ENCODE measurements at places on chromosomes 12 and 14.
A peak's percentile ranks its signal among the peaks of the same experiment; 100 is the strongest.

- DNase-seq = no peak
Observed at GRCh38 chr14:68668028-68668427, 124.8 kb downstream of the ZFP36L1 start.

DNA sequence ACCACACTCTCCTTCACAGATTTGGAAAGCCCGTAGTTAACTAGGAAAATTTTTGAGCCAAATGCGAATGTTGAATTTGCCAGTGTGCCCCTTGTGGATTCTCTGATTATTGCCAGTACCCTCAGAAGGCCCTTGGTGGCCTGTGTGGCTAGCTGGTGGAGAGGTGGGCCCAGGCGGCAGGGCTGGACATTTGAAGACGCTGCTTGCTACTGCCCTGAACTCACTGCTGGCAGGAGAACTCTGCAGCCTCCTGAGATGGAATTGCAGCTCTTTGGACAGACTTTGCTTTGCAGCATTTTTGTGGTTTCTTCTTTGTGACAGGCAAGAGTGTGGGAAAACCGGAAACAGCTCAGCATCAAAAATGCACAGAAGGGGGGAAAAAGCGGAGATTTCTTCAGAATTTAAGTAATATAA lies 97.6 kb downstream of the TGFB3 start:
- no peak for DNase-seq

DNA sequence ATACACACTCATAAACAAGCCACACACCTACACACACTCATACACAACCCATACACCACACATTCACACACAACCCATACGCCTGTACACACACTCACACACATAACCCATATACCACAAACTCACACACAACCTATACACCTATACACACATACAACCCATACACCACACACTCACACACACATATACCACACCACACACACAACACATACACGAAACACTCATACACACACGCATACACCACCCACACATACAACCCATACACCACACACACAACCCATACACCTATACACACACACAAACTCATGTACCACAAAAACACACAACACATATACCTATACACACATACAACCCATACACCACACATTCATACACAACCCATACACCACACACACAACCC lies 164.3 kb downstream of the TMEM121 start:
- DNase-seq = no peak

DNA sequence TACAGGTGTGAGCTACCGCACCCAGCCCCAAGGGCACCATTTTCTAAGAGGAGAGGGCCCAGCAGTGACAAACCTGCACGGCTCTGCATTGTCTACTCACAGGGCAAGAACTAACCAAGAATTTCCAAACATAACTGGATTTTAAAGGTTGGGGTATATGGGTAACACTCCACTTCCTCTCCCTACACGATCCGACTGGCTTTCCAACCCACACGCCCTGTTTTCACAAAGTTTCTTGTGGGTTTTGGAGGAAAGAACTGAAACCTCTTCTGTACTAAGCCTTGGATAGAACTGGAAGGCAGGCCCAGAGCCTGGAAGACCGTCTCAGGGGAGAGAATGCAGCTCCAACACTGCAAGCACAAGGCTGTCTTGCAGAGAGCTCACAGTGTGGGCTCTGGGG lies 24.9 kb downstream of the SNRNP35 start:
- DNase-seq = no peak

GRCh38 chr12:18970603-18971002 lies 158.9 kb upstream of the PLEKHA5 start:
- DNase-seq = no peak

DNA sequence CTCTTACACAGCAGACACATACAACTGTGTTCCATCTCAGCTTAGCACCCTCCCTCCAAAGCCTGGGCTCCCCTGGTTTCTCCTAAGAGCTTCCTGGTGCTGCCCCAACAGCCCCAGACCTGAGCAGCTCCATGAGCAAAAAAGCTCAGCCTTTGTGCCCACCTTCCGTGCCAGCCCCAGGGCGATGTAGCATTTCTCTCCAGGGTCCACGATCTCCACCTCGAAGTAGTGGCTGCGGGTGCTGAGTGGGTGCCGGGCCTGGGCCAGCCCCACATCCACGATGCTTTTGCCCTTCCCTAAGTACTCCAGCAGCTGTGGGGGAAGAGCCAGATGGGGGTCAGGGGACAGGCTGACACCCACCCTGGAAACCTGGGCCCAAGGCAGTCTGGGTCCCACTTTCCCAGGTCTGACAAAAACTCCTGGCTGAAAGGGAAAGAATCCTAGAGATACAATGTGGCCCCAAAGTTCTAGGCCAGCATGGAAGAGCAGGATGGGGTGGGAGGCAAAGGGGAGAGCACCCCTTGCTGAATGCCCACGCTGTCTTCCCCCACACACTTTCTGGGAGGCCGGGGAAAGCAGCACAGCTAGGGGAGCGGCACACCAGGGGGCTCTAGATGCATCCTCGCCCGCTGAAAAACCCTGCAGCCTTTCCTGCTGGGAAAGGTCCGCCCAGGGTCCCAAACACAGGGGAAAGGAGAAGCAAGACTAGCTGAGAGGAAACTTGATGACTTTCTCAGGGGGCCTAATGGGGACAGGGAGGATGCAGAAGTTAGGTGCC lies 11.0 kb downstream of the SPRYD3 start:
- no peak for DNase-seq

- DNase-seq = no peak
Observed at GRCh38 chr14:69625299-69626131, 14.1 kb downstream of the SUSD6 start.

DNA sequence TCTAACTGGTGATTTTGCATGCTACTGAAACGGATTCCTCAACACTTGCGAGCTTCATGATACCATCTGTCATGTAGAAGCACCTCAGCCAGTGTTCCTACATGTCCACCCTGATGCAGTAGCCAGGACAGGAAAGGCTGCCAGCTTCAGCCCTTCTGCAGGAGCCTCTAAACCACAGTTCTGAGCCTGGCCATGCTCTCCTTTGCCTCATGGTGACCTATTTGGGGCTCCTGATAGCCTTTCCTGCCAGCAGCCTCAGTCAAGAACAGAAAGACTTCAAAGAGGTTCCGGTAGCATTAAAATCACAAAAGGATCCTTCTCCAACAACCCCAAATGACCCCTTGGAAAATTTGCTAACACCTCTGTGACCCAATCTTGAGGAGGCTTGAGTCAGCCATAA lies 96.0 kb downstream of the CNTN1 start:
- no peak for DNase-seq

DNA sequence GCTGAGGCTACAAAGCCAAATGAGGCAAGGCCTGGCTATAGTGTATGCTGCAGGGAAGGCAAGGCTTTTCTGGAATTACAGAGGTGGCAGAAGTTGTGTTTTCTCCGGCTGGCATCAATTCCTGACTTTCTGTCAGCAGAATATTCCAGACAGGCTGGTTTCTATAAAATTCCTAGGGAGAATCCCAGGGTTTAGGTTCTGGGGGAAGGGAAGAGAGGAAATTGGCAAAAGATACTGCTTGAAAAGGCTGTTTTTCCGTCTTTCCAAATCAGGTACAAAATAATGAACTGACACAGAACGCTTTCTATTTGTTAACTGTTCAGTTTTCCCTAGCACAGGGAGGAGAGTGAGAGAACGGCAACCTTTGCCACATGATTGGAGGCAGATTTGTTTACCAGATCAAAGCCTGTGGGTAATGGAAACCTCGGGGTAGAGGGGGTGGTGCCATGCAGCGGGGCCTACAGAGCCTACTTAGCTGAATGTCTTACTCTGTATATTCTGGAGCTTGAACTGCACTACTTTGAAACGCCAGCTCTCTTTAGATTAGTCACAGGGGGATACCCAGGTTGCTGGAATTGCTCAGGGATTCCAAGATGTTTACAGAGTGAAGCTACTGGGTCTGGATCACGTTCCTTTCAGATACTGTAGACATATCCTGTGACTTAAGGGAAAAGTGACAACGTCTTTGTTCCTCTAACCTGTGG lies 65.8 kb upstream of the DACT1 start:
- DNase-seq = peak; percentile 19

DNA sequence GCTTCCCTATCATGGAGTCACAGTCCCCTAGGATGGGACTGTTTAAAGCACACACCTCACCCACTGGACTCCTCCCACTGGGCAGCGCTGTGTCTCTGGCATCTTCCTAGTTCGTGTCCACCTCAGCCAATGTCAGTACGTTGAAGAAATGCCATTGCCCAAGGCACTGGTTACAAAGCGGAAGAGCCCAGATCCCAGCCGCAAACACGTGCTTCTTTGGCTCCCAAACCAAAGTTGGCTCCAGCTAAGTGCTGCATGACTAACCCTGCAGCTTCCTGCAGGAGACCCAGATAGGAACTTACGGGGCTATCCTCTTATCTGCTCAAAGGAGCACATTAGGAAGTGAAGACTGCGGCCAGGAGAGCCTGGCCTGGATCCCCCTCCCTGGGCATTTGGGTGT lies 9.3 kb downstream of the SYNE3 start:
- DNase-seq = peak; percentile 60

GRCh38 chr14:104731320-104732294 lies 7.6 kb downstream of the ADSS1 start:
- DNase-seq = no peak

DNA sequence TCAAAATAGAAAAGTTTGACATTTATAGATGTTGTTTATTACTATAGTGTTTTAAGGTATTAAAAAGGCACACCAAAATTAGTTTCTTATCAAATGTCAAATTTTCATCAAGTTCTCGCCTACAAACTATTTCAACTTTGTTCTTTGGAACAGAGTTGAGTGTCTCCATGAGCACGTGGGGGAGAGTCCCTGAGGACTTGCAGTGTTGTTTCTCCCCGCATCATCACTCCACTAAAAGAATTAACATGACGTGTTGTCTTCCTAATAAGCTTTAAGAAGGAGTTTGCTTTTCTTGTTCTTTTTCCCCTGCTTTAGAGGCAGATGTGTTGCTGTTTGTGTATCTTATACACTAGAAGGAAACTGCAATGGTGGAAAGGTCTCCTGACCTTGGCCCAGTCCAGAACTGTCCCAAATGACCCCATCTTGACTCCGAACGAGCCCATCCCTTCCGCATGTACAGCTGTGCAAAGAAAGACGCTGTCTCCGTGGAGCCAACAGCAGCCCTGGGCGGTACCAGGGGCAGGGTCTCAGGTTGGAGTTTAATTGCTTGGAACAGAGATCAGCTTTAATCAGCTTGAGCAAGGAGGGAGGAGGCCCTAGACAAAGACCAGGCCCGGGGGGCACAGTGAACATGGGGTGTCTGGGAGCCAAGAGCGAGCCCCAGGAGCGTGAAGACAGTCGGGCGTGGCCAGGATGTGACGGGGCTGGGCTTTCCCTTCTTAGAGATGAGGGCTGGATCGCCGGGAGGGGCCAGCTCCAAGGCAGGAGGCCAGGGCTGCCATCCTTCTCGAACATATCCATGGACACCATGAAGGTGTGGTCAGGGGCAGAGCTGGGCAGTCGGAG lies 215.4 kb upstream of the RTL1 start:
- no peak for DNase-seq

- no peak for DNase-seq
Observed at GRCh38 chr14:69695322-69696203, 71.4 kb upstream of the SRSF5 start.

DNA sequence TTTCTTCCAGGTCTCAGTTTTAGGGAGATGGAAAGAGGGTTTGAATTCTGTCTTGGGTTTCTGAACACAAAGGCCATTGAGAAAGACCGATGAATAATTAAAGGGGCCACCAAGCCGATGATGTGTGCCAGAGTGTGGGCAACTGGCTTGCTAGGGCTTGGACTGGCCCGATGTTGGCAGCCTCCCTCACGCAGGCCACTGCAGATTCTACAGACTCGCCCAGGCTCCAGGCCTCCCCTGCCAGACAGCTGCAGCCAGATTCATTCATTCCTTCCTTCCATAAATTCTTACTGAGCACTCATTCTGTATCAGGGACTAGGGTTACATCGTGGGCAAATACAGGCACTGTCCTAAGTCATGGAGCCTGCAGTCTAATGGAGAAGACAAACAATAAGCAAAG lies 34.9 kb downstream of the ACTN1 start:
- DNase-seq = no peak

DNA sequence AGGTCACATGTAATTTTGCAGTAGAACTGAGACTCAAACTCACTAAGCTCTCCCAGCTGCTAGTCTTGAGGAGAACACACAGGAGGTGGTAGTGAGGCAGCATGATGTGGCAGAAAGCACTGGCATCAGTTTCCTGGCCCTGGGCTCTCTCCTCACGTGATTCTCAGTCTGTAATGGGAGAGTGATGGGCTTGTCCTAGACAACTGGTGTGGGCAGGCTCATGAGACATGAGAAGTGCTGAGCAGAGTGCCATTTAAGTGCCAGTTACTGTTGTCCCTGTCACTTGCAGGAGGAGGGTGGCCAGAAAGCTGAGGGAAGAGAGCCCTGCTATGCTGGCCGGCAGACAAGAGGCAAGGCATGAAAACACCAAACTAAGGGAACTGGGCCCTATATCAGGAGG lies 48.5 kb upstream of the OVCH1 start:
- no peak for DNase-seq

- DNase-seq = no peak
Observed at GRCh38 chr12:9711664-9712063, 21.2 kb downstream of the CLECL1 start.

DNA sequence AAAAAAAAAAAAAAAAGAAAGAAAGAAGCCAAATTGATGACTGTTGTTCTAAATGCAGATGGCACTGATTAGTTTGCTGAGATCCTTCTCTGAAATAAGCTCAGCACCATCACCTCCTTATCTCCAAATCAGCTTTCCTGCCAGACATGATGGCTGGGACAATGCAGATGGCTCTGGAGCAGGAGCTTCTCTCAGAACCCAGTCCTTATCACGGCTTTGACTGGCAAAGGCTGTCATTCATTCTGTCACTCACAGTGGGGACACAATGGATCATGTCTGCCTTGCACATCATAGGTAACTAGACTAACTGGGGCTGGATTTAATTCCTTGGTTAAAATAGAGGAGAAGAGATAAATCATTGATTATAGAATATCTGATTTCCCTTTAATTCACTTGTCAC lies 146.3 kb downstream of the PDZRN4 start:
- DNase-seq = no peak

DNA sequence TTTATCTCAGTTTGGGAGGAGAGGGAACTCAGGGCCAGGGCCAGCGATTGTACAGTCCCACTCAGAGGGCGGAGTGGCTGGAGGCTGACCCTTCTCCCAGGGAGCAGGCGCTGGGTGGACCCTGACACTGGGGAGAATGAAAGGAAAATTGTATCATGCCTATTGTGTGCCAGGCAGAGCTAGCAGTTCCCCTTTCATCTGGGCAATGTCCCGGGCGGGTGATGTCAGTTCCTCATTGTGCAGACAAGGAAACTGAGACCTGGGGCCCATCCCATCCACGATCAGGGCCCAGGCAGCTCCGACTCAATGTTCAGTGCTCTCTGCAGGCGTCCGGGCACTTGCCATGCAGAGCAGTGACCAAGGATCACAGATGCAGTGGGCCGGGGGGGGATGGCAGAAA lies 101.9 kb upstream of the RTL1 start:
- no peak for DNase-seq

DNA sequence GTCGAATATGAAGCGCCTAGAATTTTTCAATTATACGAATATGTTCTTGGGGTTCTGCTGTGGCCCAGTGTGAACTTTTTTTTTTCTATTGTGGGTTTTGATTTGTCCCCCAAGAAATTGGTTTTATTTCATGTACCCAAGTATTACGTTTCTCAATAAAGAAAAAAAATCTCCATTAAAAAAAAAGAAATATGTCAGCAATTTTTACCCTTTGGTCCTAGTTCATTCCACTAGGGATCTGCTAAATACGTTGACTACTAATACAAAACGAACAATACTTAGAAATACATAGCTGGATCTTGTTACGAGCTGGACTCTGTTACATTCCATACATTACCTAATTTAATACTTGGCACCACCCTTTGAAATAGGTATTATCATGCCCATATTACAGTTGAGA lies 216.9 kb downstream of the SLC16A7 start:
- no peak for DNase-seq

All from T1000 (cell line).